Stimulated activated CD8-positive, alpha-beta memory T cell treated with anti-CD3 and anti-CD28 coated beads, Interleukin-2, amount 100 ng/mL, for 48 hours (primary cell): ENCODE measurements at places on chromosomes 4 and X.

GRCh38 chr4:83552083-83552482 is 16.2 kb downstream of the GPAT3 start:
- DNase-seq: no peak

GRCh38 chr4:128649161-128649560 is 160.3 kb upstream of the JADE1 start:
- no peak for DNase-seq

GRCh38 chr4:152094970-152095700 is 334.3 kb upstream of the GATB start:
- no peak for DNase-seq

GRCh38 chrX:91122151-91122694 is 312.4 kb upstream of the PABPC5 start:
- no peak for DNase-seq

GRCh38 chrX:115018944-115019343 is 1.5 kb upstream of the IL13RA2 start:
- no peak for DNase-seq

- no peak for DNase-seq
Measured at GRCh38 chr4:4456351-4456750, 69.4 kb downstream of the NSG1 start.

GRCh38 chr4:166435449-166435848 is 562.4 kb downstream of the TLL1 start:
- DNase-seq: no peak

- no peak for DNase-seq
Measured at GRCh38 chr4:119589165-119589564, 39.4 kb downstream of the PDE5A start.

DNA sequence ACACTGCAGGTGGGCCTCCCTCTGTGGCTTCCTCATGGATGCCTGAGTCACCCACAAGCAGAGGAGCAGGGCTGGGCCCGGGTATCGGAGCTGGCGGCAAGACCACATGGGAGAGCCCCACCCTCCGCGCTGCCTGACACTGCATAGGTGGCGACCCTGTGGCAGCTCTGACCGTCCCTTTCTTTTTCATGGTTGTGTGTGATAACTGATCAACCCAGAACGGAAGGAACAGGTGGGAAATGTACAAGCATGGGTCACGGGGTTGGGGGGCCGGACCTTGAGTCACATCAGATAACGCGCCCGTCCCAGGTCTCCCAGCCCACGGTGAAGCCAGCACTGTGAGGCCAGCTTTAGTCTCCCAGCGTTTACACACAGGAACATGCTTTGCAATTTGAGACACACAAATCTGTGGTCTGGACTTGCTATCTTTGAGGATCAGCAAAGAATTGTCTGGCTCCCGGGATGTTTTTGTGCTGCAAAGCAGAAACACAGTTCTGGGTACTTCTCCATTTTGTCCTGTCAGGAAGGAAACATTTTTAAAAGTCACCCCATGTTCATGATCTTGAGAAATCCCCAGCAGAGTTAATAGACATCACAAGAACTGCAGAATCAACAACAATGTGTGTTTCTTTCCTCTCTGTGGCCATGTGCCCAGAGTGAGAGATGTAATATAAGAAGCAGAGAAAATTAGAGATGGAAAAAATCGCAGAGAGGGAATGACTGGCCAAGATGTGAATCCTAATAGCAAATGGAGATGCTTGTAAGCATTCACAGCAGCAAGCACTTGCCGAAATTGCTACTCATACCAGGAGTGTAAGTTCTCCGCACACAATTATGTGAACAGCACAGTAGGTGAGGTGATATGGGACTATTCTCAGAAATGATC is 70.1 kb upstream of the CBR4 start:
- peak; percentile 10 for DNase-seq

DNA sequence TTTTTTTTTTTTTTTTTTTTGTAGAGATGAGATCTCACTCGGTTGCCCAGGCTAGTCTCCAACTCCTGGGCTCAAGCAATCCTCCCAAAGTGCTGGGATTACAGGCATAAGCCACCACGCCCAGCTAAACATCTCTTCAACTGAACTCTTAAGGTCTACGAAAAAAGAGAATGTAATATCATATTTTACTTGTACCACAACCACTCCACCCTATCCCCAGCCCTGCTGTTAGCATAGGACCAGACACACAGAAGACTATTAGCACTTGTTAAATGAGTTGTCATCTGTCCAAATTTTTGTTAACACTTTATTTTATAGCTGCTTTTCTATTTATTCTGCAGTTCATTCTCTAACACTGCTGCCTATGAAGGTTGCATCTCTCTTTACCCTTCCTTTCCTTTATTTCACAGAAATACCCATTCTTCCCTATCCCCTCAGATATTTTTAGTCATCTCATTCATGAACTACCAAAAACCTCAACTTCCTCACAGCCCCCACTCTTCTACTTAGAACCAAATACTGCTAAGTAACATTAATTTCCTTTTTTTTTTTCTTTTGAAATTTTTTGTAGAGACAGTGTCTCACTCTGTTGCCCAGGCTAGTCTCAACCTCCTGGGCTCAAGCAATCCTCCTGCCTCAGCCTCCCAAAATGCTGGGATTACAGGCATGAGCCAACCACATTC is 10.1 kb downstream of the SNX12 start:
- DNase-seq: no peak

- no peak for DNase-seq
Measured at GRCh38 chrX:72313707-72314641, 8.3 kb upstream of the CITED1 start.

DNA sequence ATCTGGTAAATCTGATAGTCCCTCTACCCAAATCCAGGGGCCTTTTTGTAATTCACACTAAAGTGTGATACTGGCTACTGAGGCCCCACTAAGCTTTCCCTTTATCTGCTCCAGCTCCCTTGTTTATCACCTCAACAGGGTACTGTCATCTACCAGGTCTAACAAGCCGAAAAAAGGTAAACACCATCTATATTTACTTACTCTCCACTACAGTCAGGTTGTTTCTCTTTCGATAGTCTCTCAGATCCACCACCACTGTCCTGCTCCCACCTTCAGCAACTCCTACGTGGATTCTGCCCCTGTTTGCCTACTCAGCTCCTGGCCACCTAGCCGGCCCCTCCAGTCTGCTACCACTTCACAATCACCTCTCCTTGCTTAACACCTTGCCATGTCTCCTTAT is 3.3 kb downstream of the ITIH6 start:
- DNase-seq: no peak
